GM12891 (cell line): ENCODE measurements at places on chromosomes 5 and 9.

- DNase-seq = no peak
These were observed 2.4 kb downstream of the TOR4A start for GRCh38 chr9:137279741-137280473.

DNA sequence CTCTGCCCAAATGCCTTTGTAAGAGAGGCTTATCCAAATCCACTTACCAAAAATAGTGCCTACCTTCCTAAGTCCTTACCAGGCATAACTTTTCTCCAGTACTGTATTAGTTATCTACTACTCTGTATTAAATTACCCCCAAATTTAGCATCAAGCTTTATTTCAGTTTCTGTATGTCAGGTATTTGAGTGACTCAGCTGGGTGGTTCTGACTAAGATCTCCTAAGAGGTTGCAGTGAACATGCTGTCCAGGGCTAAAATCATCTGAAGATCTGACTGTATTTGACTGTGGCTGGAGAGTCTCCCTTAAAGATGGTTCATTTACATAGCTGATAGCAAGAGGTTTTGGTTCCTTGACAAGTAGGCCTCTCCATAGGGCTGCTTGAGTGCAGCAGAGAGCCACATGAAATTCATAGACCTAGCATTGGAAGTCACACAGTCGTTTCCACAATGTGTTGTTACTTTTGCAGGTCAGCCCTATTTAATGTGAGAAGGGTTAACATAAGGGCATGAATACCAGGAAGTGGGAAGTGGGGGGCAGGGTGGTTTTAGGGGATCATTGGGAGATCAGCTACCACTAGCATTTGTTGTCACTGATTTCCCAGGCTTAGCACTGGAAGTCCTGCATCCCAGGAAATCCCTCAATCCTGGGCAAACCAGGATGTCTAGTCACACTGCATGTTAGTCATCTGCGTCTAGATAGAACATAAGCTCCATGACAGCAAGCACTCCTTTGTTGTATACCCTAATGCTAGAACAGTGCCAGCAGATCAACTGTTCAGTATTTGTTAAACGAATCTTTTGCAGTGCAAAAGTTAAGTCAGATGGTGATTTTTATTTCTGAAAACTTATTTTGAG lies 2.0 kb upstream of the ZNF622 start:
- no peak for DNase-seq

DNA sequence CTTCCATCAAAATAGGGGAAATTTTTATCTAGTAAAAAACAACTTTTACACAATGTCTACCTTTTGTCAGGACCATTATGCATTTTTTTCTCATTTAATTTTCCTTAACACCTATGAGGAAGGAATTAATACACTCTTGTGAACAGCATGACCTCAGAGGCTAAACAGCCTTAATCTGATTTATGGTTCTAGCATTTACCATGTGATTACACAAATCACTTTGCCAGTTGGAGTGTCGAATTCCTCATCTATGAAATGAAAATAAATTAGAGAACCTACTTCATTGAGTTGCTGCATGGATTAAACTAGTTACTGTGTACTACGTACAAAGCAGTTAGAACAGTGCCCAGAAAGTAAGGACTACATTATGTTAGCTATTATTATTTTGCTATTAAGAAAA lies 187.7 kb upstream of the MPDZ start:
- DNase-seq = no peak

DNA sequence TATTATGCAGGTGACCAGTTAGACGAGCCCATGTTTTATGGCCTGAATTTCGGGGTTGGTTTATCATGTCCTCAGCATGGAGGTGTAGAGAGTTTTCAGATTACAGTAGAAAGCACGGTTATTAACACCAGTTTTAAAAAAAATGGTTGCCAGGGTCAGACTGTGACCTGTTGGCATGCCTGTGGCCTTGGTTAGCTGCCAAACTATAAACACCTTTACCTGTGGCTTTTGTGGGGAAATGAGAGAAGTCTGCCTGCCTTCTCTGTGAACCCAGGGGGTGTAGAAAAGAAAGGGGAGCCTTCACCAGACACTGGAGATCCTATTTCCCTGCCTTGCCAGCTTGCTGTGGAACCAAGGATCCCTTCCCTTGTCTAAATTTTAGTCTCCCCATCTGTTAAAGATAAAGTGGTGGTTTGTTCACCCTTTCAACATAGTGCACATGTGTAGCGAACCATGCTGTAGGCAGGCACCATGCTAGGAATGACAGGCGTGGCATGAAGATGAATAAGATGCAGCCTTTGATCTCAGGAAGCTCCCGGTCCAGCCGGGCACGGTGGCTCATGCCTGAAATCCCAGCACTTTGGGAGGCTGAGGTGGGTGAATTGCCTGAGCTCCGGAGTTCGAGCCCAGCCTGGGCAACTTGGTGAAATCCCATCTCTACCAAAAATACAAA lies 6.1 kb upstream of the PHF19 start:
- DNase-seq = no peak

DNA sequence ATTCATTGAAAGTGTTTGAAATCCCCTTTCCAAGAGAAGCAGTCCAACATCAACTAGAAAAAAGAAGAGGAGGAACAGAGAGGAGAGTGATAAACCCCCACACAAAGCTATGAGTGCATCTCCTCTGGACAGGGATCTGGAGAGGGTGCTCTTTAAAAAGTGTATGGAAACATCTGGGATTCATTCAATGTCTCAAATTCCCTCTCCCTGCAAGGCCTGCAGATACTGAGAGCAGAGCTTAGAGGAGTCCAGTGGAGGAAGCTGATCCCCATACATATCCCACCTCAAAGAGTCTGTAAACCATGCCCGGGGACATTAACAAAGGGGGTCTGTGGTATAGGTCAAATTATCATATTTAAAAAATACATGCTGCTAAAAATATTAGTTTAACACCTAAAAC lies 2.2 kb downstream of the SPOCK1 start:
- DNase-seq = no peak

- DNase-seq = no peak
These were observed 224.5 kb downstream of the BNC2 start for GRCh38 chr9:16645970-16646369.

GRCh38 chr5:90037646-90038045 lies 371.9 kb downstream of the CETN3 start:
- DNase-seq = no peak

GRCh38 chr9:129223551-129224208 lies 45.6 kb upstream of the IER5L start:
- no peak for DNase-seq

DNA sequence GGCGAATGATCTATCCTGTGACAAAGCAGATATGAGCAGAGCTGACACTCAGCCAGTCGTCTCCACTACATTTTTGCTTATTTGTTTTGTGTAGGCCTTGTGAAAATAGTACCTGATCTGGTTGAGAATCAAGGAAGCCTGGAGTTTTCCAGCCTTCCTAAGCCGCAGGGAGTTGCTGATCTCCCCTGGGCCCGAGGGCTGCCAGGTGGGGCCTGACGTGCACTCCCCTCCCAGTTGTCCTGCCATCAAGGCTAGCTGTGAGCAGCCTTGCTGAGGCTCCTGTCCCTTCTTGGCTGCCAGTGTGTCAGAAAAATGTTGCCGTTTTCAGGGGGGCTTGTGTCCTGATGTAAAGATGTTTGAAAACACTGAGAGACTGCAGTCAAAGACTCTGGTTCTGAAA lies 102.4 kb downstream of the SMARCA2 start:
- no peak for DNase-seq
